ENCODE measurements at places on chromosomes 4 and X.

DNA sequence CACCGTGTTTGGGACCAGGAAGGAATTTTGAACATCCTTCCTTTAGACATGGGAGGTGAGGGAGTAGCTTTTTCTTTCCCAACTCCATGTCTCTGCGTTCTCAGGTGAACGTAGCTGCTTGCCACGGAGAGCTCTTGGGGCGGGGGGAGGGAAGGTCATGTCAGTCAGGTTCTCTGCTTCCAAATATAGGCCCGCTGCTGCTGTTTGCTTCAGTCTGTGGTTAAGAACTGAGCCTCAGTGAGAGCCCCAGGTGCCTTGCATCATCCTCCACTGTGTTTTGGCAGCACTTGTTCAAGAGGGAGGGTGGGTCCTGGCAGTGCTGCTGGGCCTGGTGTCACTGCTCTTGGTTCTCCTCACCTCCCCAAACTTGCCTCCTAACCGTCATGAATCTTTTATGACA, 46.5 kb downstream of the HADH start:
- no peak for DNase-seq

GRCh38 chrX:69813677-69814076, 197.8 kb downstream of the EDA start:
- DNase-seq = no peak

- DNase-seq = no peak
Measured at GRCh38 chrX:150966235-150966634, 16.9 kb upstream of the HMGB3 start.

GRCh38 chr4:142523111-142523510, 323.0 kb downstream of the INPP4B start:
- DNase-seq = no peak

- no peak for DNase-seq
Measured at GRCh38 chrX:112874614-112875013, 34.0 kb upstream of the AMOT start.

DNA sequence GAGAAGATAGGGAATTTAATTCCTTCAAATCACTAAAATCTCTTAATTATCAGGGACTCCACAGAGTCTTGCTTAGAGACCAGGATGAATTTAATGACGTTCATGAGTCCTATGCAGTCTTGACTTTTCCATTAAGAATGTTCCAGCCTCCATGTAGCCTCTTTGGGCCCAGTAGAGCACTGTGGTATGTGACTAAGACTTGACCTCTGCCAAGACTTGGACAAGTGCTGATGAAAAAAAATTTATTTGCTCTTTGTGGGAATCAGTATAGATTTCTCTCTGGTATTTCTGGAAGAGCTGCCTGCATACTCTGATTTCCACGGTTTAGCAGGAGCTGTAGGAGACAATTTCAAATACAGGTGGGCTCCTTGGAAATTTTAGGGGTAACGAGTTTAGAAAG, 40.6 kb downstream of the CHRDL1 start:
- DNase-seq = no peak

DNA sequence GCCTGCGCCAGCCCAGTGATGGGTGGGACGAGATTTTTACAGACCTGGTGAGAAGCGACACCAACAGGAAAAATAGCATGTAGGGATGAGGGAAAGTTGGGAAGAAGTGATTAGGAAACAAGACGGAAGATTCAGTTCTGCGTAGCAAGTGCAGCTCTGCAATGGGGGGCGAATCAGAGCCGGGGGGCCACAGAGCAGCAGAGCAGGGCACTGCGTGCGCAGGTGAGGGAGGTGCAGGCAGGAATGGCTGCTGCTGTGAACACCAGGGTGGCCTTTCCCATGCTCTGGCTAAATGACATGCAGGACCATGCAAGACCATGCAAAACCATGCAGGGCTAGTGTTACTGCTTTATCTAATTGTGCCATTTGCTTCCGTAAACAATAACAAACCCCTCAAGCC, 442.7 kb upstream of the FRG1 start:
- no peak for DNase-seq

- DNase-seq = no peak
Measured at GRCh38 chr4:186400676-186401075, 134.7 kb downstream of the F11 start.

GRCh38 chr4:56468097-56468422, 643 bp downstream of the SRP72 start:
- peak; percentile 62 for DNase-seq

- no peak for DNase-seq
Measured at GRCh38 chrX:133448512-133449076, 33.3 kb upstream of the GPC4 start.

DNA sequence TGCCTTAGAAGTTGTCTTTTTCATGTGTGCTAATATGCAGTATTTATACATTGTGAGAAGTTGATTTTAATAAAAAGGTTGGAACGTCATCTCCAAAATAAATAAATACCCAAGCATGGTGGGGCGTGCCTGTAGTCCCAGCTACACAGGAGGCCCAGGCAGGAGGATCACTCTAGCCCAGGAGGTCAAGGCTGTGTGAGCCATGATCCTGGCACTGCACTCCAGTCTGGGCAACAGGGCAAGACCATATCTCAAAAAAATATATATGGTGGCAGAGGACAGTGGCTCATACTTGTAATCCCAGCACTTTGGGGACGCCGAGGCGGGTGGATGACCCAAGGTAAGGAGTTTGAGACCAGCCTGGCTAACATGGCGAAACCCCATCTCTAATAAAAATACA, 6.4 kb downstream of the SLBP start:
- no peak for DNase-seq

DNA sequence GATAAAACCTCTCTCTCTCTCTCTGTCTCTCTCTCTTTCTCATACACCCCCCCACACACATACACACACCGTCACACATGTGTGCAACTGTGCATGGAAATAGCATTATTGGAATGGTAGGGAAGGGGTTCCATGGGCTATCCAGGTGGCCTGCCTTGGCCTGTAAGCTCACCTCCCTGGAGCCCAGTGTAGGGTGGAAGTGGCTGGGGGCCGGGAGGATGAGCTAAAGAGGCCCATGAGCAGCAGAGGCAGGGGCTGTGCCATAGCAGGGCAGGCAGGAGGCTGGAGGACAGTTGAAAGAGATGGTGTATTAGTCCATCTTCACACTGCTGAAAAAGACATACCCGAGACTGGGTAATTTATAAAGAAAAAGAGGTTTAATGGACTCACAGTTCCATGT, 74.2 kb downstream of the CYTL1 start:
- no peak for DNase-seq

- DNase-seq = peak; percentile 43
Measured at GRCh38 chr4:73593631-73594241, 26.5 kb downstream of the RASSF6 start.

DNA sequence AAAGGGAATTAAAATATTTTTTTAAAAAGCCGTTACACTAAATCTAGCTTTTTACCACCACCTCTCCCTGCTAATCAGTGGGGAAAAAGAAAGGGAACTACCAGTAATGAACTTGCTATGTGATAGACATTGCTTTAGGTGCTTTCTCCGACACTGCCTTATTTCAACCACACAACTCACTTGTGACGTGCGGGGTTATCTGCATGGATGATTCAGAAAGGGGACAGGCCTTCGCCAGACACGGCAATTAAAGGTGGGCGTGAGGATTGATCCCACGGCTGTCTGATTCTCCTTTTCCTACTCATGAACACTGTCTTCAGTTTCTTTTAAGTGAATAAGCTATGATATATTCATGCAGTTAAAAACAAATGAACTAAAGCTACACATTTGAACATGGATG, 882 bp upstream of the CXCR3 start:
- DNase-seq = no peak

GRCh38 chr4:110787707-110788106, 164.8 kb upstream of the PITX2 start:
- no peak for DNase-seq

- DNase-seq = peak; percentile 22
Measured at GRCh38 chrX:40096395-40097091, 1.2 kb downstream of the BCOR start.

DNA sequence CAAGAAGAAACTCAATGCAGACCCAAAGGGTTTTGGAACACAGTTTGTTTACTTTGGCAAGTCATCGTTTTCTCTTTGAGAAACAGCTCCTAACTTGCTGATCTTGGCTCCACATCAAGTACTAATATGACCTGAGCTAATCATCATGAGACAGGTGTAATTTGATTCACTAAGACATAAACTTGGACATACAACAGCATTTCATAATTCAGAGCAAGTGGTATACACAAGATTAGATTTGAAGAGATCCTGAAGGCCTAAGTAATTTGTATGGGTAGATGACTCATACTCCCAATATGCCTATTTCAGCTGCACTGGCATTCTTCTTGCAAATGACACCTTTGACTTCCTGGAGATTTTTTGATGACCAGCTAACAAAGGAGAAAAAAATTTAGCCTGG, 1521.7 kb downstream of the RPA4 start:
- DNase-seq = no peak

DNA sequence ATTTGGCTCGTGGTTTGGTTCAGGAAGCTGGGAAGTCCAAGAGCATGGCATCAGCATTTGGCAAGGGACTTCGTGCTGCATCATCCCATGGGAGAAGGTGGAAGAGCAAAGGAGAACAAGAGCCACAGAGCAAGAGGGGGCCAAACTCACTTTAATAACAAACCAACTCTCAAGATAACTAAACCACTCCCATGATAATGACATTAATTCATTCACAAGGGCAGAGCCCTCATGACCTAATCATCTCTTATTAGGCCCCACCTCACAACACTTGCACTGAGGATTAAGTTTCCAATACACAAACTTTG, 113.4 kb upstream of the ATXN3L start:
- no peak for DNase-seq

- no peak for DNase-seq
Measured at GRCh38 chrX:15646543-15646942, 18.1 kb downstream of the CLTRN start.

DNA sequence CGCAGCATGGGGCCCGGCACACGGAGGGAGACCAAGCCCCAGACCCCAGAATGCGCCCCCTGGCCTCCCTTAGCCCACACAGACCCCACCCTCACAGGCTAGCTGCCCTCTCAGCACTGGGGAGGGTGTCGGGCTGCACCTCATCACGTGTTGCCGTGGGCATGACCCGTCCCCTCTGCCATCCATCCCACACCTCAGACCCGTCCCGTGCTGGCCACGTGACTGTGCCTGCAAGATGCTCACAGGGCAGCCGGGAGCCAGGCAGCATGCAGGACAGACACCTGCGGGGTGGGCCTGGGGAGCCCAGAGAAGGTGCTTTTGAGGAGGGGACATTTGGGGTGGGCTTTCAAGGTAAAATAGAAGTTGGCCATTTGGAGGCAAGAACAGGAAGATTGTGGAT, 4.8 kb downstream of the MSANTD1 start:
- no peak for DNase-seq

GRCh38 chr4:119977076-119977940, 89.3 kb downstream of the MAD2L1 start:
- DNase-seq = no peak

- DNase-seq = peak; percentile 83
Measured at GRCh38 chrX:79138658-79139241, 5.7 kb upstream of the GPR174 start.

GRCh38 chr4:174211622-174212044, 71.8 kb downstream of the FBXO8 start:
- no peak for DNase-seq

DNA sequence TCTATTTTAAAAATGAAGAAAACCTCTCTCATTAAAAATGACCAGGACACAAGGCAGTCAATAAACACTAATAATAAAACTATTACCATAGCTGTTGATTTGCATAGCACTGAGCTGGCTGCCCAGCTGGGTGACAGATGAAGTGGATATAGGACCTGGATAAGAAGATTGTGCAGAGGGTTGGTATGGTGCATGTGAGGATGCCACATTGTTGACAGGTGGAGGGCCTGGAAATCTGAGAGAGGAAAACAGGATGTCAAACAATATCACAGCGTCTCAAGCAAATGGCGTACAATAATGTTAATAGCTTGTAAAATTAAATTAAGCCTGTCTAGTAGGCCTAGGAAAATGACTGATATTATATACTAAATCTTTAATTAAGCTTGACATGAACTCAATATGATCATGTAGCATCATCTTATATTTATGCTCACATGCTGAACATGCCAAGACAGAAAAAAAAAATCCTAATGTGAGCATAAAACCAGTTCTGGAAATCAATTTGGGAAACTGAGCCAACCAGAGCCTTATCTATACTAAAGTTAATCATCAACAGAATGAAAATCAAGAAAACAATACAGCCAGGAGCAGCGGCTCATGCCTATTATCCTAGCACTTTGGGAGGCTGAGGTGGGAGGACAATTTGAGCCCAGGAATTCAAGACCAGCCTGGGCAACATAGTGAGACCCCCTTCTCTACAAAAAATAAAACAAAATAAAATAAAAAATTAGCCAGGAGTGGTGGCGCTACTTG, 18.6 kb downstream of the SEC24D start:
- no peak for DNase-seq

- DNase-seq = peak; percentile 67
Measured at GRCh38 chr4:150402871-150403272, 179.1 kb upstream of the MAB21L2 start.

- no peak for DNase-seq
Measured at GRCh38 chr4:1023895-1024740, 12.7 kb downstream of the FGFRL1 start.

DNA sequence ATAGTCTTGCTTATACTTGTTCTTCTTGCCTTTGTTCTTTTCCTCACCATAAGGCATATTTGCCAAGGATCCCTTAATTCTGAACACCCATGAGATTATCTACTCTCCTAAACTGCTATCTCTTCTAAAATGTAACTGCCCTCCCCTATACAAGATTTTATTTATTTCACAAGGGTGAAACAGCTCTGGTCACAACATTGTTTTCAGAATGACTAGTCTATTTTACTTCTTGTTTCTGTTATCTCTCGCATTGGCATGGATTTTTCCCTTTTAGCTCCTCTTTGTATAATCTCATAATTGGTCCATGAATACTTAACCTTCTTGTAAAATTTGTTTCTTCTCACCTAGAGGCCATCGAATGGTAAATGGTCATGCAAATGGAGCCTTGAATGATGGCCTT, 17.2 kb upstream of the COL25A1 start:
- DNase-seq = no peak

DNA sequence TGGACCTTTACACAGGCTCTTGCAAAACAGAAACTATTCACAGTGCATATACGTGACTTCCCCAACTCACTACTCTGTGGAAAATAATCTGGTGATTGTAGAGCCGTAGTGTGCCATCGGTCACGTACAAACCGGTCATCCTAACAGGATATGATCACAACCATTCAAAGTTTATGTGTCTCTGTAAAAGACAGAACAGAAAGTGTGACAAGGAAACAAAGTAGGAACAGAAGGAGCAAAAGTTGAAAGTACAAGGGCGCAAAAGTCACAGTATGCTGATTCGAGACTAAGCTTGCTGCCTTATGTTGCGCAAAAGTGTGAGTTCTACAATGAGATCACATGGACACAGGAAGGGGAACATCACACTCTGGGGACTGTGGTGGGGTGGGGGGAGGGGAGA, 18.6 kb downstream of the MEPE start:
- no peak for DNase-seq
